ENCODE measurements at places on chromosomes 2 and 18. TPM values are rescaled to one million over a fixed set of nuclear protein-coding genes. Genes with fewer than 3 reads are reported as not detected.

Gene ARID5A
- 3.0 TPM for total RNA-seq

DNA sequence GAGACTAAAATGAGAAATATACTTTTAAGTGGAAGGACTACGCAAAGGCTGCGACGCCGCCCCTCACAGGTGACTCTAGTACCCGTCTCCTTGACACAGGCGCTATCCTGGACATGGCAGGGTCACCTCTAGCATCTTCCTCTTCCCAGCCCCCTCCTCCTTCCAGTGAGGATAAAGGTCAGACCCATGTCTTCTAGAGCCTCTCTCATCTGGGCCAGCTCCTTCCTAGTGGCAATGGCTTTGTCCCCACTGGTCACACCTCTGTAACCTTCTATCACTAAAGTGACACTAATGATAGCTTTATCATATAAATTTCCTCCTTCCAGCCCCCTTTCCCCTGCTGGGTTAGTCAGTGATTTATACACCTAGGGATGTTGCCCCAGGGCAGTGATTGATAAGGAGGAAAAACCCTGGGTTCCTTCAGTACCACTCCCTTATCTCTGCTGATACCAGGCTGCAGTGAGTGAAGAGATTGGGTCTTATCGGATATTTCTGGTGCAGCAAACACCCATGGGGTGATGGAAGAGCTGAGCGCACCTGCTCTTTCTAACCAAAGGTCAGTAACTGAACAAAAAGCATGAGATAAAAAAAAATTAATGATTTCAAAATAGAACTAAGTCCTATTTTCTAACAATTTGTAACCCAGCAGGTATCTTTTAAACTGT, 62.0 kb upstream of the FZD5 start:
- 0 out of 2 replicates have a peak, but pooled peaks cover 1% of the 10 kb centered on the region for H3K36me3 ChIP-seq
- peak overlapping the region; percentile 62 for H3K27ac ChIP-seq
- peak; percentile 92 for DNase-seq
- no peak overlapping the region for H3K4me3 ChIP-seq
- H3K27me3 ChIP-seq = no peaks in the 10 kb centered on the region
- H3K4me1 ChIP-seq = peaks cover 59% of the 10 kb centered on the region

Gene SERPINE2
- total RNA-seq = 3.8 TPM

DNA sequence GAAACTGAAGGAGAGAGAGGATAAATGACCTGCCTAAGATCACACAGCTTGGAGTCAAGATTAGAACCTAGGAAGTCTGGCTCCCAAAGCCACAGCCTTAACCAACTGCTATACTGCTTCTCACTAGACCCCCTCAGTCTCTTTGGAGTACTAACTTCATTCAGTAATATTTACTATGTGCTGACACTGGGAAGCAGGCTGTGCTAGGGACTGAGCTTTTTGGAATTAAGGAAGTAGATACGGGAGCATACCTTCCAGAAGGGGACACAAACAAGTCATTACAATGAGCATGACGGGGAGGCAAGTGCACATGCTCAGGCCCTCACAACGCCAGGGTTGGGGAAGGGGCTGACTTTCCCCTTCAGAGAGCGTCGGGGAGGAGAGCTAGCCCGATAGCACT, 97.7 kb downstream of the INO80D start:
- no peak for DNase-seq
- H3K4me3 ChIP-seq = no peak overlapping the region
- no peak overlapping the region for H3K27ac ChIP-seq
- H3K36me3 ChIP-seq = no peaks in the 10 kb centered on the region
- no peaks in the 10 kb centered on the region for H3K27me3 ChIP-seq
- peaks cover 30% of the 10 kb centered on the region for H3K4me1 ChIP-seq

Gene GREB1L
- total RNA-seq = 75.4 TPM

DNA sequence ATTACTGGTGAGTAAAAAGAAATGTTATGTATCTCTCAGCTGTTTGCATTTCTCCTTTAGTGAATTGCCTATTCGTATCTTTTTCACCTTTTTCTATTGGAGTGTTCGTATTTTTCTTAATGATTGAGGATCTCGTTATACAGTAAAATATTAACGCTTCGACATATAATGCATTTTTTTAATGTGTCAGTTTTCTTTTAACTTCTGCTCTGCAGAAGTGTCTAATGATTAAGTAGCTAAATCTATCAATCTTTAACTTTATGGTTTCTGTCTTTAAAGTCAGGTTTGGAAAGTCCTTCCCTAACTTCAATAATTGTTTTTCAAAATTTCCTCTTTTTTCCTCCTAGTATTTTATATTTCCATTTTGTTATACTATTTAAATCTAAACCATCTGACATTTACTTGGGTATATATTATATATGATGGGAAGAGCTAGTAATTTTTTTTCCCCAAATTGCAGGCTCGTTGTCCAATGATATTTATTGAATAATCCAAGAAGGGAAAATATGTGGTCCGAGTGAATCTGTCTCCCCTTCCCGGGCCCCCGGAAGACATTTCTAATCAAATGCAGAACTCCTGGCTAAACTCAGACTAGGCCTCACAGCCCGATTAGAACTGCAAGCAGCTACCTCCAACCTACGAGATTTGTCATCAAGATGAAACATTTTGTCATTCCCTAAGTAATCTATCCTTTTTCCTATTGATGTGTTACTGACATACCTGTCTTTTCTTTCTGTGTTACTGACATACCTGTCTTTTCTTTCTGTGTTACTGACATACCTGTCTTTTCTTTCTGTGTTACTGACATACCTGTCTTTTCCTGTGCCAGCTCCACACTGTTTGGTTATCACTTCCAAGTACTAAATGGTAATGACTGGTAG, 17.2 kb downstream of the PCBP1 start:
- H3K27ac ChIP-seq = peak overlapping the region; percentile 68
- no peak overlapping the region for H3K4me3 ChIP-seq
- DNase-seq = peak; percentile 68
- peaks cover 30% of the 10 kb centered on the region for H3K4me1 ChIP-seq

Gene GAL3ST2
- 6.8 TPM for total RNA-seq

Gene SERPINB10
- not detected for total RNA-seq

Gene SLC16A14
- 0.19 TPM for total RNA-seq

Gene NEU2
- not detected for total RNA-seq

DNA sequence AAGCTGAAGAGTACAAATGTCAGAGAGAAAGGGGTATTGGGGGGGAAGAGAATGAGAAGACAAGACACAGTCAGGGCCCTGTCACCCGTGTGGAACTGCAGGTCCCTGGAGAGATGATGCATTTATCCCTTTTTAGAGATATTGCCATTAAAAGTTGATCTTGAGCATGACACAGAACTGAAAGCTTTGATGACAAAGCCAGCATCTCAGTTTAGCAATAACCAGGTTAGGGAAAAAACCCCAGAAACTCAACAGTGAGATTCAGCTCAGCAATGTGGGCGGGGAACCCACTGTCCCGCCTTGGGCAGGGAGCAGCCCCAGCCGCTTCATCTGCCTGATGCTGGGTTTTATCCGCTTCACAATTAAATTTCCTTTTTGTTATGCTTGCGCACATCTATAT, 181.1 kb downstream of the NEDD4L start:
- no peak overlapping the region for H3K4me3 ChIP-seq
- H3K27ac ChIP-seq = peak overlapping the region; percentile 87
- no peaks in the 10 kb centered on the region for H3K27me3 ChIP-seq
- H3K4me1 ChIP-seq = peaks cover 23% of the 10 kb centered on the region

- H3K27ac ChIP-seq = no peak overlapping the region
- no peak for DNase-seq
- no peak overlapping the region for H3K4me3 ChIP-seq
- H3K4me1 ChIP-seq = peaks cover 14% of the 10 kb centered on the region
- no peaks in the 10 kb centered on the region for H3K36me3 ChIP-seq
- no peaks in the 10 kb centered on the region for H3K27me3 ChIP-seq
These were observed 166.2 kb downstream of the ATAD2B start for GRCh38 chr2:23760736-23761135.

DNA sequence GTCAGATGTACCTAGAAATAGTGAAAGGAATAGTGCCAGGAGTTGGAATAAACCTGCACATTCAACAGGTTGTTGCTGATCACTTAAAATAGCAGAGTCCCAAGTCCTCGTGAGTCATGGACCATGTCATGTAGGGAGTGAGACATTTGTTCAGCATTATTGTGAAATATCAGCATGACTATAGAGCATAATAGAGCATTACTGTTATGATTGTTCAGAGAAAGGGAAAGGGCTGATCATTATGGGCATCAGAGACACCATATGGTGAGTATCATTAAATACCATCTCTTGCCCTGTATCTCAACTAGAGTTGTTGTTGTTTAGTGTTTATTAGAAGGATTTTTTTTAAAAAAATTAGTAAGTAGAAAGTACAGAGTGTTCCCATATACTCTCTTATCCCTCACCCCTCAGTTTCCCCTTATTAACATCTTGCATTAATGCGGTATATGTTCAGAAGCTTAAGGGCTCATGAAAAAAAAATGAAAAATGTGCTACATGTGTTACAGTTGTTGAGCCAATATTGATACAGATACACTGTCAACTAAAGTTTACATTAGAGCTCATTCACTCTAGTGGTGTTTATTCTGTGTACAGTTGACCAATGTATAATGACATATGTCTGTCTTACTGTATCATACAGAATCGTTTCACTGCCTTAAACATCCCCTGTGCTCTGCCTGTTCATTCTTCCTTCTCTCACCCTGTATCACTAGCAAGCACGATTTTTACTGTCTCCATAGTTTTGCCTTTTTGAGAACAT, 5.7 kb downstream of the ELAC1 start:
- no peak overlapping the region for H3K4me3 ChIP-seq
- H3K36me3 ChIP-seq = no peaks in the 10 kb centered on the region
- H3K4me1 ChIP-seq = no peaks in the 10 kb centered on the region
- H3K27ac ChIP-seq = no peak overlapping the region

- peaks cover 11% of the 10 kb centered on the region for H3K4me1 ChIP-seq
- no peaks in the 10 kb centered on the region for H3K27me3 ChIP-seq
- H3K4me3 ChIP-seq = no peak overlapping the region
- H3K27ac ChIP-seq = no peak overlapping the region
These were observed 703.8 kb upstream of the CRIM1 start for GRCh38 chr2:35651688-35652323.

Data from Caco-2 (cell line).